Activated CD8-positive, alpha-beta memory T cell treated with anti-CD3 and anti-CD28 coated beads, Interleukin-2, amount 50 U/mL, for 4 hours (primary cell): ENCODE measurements at places on chromosomes 13 and 19.

DNA sequence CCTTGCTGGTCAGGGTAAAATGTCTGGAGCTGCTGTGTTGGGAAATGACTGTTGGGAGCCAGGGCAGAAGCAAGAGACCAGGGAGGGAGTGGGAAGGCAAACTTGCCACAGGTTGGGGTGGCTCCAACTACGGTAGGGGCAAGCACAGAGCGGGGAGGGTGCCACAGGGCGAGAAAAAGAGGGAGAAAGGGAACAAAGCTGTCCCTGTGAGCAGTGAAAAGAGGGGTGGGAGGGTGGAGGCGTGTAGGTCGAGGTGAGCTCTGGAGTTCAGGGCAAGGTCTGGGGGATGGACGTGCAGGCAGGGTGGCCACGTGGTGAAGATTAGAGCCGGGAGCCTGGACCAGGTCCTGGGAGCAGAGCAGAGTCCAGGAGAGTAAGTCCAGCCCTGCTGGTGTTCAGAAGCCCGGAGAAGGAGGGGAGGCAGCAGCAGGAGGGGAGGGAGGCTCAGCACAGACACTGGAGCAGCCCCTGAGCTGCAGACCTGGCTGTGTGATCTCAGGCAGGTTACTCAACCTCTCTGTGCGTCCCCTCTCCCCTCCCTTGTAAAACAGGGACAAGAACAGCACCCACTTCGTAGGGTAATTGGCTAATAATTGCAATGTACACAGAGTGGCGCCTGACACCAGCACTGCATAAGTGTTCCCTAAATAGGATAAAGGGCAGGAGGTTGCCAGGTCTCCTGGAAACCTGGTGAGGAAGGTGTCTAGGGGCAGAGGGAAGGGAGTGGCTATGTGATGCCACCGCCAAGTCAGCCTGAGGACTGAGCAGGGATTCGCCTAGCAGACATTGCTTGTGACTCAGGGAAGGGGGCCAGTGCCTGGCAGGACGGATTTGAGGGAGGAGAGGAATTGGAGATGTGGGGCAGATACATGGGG is 3.2 kb upstream of the POLR2E start:
- DNase-seq: no peak

- DNase-seq: no peak
These were observed 5.6 kb downstream of the ANGPTL8 start for GRCh38 chr19:11244846-11245589.

- no peak for DNase-seq
These were observed 788.2 kb downstream of the SLITRK5 start for GRCh38 chr13:88459331-88459730.

- no peak for DNase-seq
These were observed 192.8 kb downstream of the TM9SF2 start for GRCh38 chr13:99693852-99694611.

- DNase-seq: peak; percentile 36
These were observed 1.8 kb downstream of the GADD45B start for GRCh38 chr19:2477732-2478191.

- no peak for DNase-seq
These were observed 2.3 kb downstream of the ABHD17A start for GRCh38 chr19:1882786-1883692.

DNA sequence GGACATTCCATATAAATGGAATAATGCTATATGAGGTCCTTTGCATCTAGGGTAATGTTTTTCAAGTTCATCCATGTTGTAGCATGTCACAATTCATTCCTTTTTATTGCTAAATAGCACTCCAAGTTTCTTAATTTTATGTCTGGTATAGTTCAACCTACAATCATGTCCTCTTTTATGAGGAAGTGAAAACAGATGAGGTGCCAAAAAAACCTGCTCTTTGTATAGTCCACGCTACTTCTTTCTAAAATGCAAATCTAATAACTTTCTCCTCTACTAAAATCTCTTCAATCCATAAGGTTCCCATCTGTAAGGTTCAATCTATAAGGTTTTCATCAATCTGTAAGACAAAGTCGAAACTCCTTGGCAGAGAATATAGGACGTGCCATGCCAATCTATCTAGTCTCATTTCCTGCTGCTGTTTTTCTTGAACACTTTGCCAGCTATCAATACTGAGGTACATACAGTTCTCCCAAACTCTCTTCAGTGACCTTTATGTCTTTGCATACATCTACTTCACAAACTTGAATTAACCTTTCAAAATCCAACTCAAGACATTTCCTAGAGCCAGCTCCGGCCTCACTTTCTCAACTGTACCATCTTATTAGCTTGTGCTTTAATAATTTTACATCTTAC is 33.7 kb downstream of the INTS6 start:
- DNase-seq: no peak

DNA sequence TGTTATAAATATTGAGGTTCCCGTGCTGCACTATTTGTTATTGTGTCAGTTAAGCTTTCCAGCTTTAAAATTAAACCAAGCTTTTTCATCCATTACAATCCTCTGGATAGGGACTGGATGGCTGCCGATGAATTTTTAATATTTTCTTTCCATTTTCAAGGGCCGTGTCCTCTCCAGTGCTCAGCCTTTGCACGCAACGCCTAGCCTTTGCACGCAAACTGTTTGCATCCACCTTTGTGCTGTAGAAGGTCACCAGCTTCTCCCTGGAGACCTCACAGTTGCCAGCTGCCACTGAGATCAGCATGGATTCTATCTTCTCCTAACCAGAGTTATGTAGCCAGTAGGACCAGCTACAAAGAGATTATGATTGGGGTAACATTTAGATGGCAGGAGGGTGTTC is 240.5 kb downstream of the SLC7A1 start:
- no peak for DNase-seq

DNA sequence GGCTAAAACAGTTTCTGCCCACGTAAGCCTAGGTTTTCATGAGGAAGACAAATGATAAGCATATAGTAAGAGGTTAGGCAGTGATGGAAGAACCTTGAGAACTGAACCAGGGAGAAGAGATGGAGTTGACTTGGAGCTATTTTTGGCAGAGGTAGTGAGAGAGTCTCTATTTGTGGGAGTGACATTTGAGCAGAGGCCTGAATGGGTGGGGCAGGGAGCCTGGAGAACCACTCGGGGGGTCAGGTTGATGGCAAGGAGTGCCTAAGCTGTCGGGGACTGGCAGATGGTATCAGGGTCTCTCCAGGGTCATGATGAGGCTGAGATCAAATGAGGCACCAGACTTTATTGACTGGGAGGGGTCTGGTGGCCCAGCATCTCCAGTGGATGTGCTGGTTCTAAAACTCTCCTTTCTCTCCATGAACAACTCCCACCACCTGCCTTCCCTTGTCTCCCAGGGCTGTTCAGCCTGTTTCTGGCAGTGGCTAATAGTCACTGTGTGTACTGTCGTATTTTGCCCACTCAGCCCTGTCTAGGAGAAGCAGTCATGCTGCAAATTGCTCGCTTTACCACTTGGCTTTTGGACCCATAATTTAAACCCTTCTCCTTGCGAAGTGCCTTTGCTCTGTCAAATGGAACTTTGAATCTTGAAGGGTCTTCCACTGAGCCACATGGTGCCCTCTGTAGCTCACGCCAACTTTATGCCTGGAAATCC is 3.6 kb downstream of the MAU2 start:
- DNase-seq: no peak

GRCh38 chr13:32829676-32830335 is 186.4 kb upstream of the KL start:
- DNase-seq: no peak

DNA sequence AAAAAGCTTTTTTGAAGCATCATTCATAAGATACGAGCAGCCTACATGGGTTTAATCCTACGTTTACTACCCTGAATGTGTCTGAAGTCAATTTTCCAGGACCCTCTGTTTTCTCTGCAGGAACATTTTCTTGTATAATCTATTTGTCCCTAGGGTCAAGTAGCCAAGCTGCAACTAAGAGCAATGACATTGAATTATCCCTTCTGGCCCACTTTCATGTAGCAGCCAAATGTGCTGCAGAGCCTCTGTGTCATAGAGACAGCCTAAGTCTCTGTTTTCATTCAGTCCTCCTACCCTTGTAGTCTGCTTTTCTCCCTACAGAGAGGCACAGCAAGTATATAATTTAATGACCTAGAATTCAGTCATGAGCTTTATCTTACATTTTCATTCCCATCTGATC is 82.1 kb downstream of the ZAR1L start:
- no peak for DNase-seq

- DNase-seq: no peak
These were observed 488.8 kb downstream of the IRS2 start for GRCh38 chr13:109297628-109298027.

DNA sequence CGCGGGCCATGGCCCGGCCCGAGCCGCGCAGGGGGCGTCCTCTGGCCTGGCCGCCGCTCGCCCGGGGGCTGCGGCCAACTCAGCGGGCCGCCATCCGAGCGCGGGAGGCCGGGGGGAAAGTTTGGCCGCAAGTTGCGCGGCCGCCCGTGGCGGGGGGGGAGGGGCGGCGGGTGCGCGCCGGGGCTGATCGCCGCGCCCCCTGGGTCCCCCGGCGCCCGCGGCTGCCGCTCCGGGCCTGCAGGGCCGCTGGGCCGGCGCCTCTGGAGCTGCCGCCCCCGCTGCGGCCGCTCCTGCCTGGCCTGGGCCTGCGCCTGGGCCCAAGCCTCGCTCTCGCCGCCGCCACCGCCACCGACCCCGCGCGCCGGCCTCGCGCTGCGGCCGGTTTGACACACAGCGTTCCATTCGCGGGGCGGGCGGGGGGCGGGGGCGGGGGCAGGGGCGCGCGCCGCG is at the start of gene NR2F6:
Gene NR2F6 (minus strand): TSS at position 385 of the 450 bp plus-strand sequence. CDS start 699 bp downstream, outside the sequence.
- no peak for DNase-seq

DNA sequence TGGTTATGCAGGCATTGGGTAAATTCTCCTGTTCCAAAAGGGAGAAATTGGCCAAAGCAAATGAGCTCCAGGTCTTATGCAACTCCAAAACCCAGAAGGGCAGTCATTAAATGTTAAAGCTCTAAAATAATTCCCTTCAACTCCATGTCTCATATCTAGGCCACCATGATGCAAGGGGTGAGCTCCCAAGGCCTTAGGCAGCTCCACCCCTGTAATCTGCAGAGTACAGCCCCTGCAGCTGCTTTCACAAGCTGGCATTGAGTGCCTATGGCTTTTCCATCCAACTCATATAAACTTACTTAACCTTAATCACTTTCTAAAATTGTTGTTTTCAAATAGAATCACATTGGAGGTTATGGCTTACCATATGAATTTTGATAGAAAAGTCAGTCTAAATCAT is 44.7 kb upstream of the ZNF429 start:
- DNase-seq: no peak

- DNase-seq: no peak
These were observed 25.1 kb upstream of the TMEM160 start for GRCh38 chr19:47073574-47073973.

GRCh38 chr19:7645656-7646425 is 8.9 kb downstream of the STXBP2 start:
- DNase-seq: no peak

DNA sequence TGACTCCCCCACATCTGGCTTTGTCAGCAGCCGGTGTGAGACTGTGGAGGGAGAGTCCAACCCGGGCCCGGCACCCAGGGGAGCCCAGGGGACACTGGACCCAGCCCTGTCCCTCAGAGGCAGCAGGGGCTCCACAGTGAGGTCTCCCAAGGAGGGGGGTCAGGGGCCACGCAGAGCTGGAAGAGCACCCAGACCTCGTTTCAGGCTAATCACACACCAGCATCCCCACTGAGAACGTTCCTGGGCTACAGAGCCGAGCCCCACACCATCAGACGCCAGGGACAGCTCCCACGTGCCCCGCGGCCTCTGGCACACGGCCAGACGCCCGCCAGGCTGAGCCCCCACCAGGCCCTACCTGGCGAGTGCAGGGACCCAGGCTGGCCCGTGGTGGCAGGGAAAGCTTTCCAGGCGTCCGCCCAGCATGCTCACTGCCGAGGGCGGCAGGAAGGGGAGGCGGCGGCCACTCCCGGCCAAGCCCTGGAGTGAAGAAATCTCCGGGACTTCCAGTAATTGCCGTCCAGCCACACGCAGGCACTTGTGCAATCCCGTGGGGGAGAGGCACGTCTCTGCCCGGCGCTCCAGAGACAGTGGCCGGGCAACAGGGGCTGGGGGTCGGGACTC is 19.2 kb downstream of the SBNO2 start:
- no peak for DNase-seq

DNA sequence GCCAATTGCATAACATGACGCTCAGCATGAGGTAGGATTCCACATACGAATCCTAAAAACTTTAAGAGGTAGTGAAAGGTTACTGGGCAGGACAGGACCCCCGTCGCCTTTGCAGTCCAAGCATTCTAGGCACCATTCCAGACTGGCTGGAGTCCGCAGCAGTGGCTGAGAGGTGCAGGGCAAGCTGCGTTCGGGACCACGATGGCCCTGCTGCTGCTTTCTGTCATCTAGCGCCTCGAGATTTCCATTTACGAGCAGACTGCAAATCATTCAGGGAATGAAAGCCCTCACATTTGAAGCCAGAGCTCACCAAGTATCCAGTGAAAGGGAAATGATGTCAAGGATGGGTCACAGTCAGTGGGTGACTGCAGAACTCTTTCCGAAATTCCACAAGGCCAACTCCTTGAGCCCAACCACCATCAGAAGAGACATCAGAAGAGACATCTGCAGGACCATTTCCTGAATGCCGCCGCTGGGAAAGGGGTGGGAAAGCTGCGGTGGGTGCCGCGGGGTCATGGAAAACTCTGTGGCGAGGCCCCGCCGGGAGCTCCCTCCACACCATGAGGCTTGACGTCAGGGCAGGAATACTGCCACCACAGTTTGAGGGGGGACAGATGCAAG is 88.3 kb downstream of the COL4A1 start:
- DNase-seq: no peak

GRCh38 chr13:52994051-52994450 is 34.6 kb upstream of the OLFM4 start:
- no peak for DNase-seq

DNA sequence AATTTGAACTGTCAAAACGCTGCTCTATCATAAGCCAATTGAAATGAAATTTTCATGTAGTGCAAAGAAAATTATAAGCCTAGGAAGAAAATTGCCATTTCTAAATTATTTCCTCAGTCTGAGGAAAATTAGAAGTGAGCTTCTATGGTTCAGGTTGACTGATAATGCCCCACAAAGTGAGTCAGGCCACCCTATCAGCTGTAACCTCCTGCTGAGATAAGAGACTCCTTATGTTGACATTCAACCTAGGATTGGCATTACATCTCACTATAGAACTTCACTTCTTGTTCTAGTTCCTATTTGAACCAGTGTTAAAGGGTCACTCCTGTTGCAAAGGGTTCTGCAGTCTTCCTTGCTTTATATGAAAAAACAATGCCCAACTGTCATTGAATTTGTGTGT is 32.6 kb upstream of the RFC3 start:
- DNase-seq: no peak

DNA sequence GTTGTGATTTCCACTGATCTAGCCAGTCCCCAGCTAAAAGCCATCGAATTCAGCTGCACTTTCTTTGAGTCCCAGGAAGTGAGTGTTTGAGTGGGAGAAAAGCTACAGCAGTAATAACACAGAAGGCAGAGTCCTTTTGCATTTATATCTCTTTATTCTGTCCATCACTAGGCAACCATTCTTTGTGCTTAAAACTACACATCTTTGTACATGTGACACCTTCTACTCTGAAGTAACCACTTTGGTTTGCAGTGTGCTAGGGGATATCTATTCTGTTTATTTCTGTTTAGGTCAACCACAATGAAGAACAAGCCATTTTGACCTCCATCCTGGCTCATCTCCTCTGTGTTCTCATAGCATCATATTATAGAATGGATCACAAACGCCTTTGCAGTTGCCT is 226.0 kb upstream of the SERP2 start:
- DNase-seq: no peak

GRCh38 chr13:31053091-31053490 is 108.6 kb downstream of the HSPH1 start:
- no peak for DNase-seq

GRCh38 chr13:51550151-51550550 is 34.1 kb upstream of the WDFY2 start:
- DNase-seq: no peak
